COR-L47 (cell line): ENCODE measurements at places on chromosomes 11 and 22.

GRCh38 chr22:20423906-20424551, 13.6 kb downstream of the SCARF2 start:
- DNase-seq: no peak

DNA sequence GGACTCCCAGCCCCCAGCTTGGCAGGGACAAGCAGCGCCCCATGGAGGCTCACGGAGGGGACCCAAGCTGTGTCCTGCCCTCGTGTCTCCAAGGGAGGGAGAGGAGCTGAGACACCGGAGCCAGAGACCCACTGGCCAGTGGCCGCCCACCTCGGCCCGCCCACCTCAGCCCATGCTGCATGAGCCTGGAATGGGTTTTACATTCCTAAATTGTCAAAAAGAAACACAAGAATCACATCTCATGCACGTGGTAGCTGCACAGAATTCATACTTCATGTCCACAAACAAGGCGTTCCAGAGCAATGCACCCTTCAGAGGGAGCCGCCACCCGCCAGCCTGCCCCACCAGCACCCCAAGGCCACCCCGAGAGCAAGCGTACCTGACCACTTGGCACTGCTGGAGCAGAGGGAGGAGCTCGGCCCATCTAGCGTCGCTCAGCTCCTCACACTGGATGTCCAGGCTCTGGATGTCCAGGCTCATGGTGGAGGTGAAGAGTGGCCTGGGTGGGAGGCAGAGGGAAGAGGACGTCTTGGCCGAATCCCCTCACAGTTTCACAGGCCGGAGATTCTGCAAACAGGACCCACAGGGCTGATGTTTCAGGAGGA, 5.3 kb downstream of the RNH1 start:
- no peak for DNase-seq

GRCh38 chr22:23829845-23830372, 8.9 kb downstream of the DERL3 start:
- no peak for DNase-seq

DNA sequence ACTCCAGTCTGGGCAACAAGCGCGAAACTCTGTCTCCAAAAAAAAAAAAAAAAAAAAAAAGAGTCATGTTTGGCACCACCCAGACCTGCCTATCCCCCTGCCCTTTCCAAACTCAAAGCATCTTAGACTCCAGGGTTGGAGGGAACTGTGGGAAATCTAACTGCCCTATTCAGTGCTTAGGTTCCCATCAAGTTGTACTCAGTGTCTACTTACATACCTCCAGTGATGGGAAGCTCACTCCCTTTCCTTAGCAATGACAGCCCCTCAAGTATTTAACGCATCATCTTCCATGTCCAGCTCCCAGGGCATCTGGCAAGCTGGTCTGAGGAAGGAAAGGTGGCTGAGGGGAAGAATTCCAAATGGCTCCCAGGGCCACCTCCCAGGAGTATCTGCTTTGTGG, 3.0 kb downstream of the ACTN3 start:
- DNase-seq: no peak
